ENCODE measurements at places on chromosomes 1 and 21.

DNA sequence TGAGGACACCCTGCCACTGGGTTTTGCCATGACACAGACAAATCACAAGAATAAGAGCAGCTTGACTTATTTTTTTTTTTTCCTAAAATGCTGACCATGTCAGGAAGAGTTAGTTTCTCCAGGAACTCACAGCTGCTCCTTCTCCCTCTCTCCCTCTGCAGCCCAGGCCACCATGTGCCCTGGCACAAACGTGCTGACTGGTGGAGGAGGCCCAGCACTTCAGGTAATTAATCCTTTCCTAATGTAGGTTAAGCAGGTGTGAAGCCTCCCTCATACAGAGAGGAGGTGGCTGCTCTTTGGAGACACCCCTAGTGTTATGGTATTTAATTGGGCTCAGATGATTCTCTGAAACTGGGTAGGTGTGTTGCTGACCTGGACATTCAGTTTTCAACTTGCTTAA is 129.8 kb upstream of the USH2A start:
- DNase-seq, result no peak

GRCh38 chr1:115827452-115828044 is 13.4 kb downstream of the NHLH2 start:
- DNase-seq, result no peak

GRCh38 chr1:245800901-245801605 is 646.3 kb downstream of the KIF26B start:
- no peak for DNase-seq

- DNase-seq, result no peak
Observed at GRCh38 chr1:30600258-30600657, 123.1 kb downstream of the MATN1 start.

DNA sequence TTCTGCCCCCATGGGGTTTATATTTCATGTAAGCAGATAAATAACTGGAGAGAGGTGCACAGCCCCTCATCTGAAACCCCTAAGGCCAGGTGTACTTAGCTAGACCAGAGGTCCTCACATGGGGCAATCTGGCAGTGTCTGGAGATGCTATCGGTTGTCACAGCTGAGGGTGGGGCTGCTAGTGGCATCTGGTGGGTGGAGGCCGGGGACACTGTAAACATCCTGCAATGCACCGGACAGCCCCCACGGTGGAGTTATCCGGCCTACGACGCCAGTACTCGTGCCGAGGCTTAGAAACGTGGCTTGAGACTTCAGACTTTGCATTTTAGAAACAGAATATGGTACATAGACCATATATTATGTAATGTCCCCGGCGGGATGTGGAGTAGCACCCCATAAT is 186.5 kb upstream of the VAMP3 start:
- DNase-seq, result no peak

- DNase-seq, result no peak
Observed at GRCh38 chr1:169680377-169681019, 30.9 kb downstream of the SELL start.

Measured in activated CD8-positive, alpha-beta memory T cell treated with anti-CD3 and anti-CD28 coated beads, Interleukin-2, amount 50 U/mL, for 48 hours (primary cell).